ENCODE measurements at places on chromosomes 12 and 14.
A peak's percentile ranks its signal among the peaks of the same experiment; 100 is the strongest.

DNA sequence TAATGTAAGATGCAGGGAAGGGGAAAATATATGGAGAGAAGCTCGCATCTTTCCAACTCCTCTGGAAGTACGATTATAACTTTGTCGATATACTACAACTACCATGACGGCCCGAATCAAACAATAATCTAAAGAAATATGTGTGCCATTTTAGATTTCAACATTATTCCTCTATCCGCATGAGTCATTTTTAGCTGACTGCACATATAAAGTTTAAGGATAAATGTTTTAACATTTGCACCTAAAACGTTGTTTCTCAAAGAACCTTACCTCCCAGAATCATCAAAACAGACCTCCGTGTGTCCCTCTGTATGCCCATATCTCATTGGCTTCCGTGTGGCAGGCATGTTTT is 482 bp downstream of the WDHD1 start:
- no peak for DNase-seq

- DNase-seq: no peak
These were observed 12.7 kb downstream of the PPP1R36 start for GRCh38 chr14:64562436-64562835.

DNA sequence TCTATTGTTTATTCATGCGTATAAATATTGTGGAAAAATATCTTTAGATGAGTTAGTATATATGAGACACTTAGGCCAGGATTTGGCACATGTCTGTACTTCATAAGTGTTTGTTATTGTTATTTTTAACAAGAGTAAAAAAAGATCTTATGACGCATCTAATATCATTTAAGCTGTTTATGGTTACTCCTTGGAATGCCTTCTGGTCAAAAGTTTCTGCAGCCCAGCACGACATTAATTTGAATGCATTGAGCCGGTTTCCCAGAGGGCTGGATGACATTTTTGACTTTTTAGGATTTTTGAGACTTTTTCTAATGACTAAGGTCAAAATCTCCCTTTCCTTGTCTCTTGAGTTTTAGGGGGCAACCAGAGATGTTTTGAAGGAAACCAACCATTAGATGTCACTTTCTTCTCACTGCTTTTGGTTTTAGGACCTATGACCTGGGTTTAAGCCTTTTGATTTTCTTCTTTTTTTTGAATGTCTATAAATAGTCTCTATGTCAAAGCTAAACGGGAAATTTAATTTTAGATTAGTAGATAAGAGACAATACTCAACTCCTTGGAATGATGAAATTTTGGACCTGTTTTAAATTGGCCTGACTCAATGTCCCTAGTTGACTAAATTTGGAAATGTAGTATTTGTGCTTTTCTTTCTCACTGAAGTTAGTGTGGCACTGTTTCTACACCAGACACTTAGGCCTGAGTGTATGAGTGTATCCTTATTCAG is 215.5 kb downstream of the AEBP2 start:
- DNase-seq: peak; percentile 18

- DNase-seq: no peak
These were observed 366.0 kb upstream of the USP15 start for GRCh38 chr12:61894168-61894567.

DNA sequence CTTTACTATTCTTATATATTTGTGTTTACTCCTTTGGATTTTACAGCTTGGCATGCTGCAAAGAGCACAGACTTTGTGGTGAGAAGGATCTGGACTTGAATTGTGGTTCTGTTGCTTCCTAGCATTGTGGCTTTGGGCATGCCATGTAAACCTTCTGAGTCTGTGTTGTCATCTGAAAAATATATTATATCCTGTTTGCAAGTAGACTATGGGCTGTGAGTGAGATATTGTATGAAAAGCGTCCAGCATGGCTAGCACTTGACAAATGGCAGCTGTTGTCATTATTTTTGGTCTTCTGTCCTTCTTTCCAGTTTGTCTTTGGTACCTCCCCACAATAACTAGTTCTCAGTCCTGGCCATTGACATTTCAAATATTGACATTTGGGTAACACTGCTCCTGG is 61.8 kb upstream of the DACT1 start:
- no peak for DNase-seq

- no peak for DNase-seq
These were observed 572 bp upstream of the ACSS3 start for GRCh38 chr12:81077329-81077685.

GRCh38 chr12:67515679-67516340 is 132.7 kb upstream of the DYRK2 start:
- DNase-seq: no peak

- DNase-seq: no peak
These were observed 442.5 kb upstream of the PDE3A start for GRCh38 chr12:19925841-19926240.

DNA sequence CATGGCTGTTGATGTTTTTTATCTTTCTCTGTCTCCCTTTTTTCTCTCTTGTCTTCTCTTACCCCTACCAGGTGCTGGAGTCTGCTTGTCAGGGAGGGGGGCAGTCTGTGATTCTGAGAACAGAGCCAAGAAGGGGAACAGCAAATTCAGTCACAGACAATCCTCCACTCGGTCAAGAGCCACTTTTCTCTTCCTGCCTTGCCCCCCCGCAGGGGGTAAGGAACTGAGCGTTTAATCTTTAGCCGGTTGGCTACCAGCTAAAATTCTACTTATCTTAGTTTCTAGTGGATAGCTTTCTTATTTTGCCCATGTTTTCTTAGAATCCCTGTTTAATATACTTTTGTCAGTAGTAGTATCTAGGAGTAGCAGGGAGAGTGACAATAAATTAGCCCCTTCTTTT is 1.9 kb downstream of the RIMKLB start:
- no peak for DNase-seq

DNA sequence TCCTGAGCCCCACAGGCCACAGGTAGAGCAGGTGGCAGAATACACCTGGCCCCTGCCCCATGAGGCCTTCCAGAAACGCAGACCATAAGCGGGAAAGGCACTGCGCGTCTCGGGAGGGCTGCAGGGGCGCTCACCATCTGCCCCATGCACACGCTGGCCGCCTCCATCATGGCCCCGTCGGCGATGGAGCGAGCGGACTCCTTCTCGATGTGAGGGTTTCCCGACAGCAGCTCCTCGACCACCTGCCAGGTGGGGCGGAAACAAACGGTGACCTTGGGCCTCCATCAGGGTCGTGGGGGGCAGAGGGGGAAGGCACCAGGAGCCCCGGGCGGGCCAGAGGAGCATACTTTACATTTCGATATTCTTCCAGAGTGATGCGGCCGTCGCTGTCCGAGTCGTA is 52.8 kb downstream of the TESC start:
- DNase-seq: no peak

GRCh38 chr12:113955109-113955970 is 10.8 kb downstream of the RBM19 start:
- DNase-seq: peak; percentile 5

GRCh38 chr12:5997260-5997659 is 52.2 kb upstream of the ANO2 start:
- DNase-seq: no peak

DNA sequence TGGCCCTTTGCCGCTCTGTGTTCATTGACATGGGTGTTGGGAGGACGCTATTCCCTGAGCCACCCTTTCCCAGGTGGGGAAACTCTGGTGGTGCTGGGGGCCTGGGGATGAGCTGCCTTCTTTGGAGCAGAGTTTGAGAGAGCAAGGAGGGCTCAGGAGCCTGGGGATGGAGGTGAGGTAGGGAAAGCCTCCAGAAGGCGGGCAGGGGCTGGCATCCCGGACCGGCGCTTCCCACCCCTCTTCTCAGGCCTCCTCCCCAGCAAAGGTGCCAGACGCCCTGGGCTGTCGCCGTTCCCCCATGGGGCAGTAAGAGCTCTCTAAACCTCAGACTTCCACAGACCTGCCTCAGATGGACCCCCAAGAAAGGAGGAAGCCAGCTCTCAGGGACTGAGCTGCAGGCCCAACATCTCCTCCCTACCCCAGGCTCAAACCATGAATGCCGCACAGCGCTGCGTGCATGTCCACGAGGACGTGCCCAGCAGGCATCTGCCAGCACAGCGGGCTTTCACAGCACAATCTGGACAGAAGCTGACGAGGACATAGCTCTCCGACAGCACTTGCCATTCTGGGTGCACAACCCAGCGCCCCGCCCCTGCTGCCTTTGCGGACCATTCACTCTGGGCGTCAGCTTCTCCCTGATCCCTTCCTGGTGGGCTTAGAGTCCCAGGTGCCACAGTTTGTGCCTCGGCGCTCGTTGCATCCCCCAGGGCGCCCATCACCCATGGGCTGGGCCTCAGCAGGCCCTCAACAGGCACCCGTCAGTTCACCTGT is 14.9 kb upstream of the TTC7B start:
- no peak for DNase-seq

DNA sequence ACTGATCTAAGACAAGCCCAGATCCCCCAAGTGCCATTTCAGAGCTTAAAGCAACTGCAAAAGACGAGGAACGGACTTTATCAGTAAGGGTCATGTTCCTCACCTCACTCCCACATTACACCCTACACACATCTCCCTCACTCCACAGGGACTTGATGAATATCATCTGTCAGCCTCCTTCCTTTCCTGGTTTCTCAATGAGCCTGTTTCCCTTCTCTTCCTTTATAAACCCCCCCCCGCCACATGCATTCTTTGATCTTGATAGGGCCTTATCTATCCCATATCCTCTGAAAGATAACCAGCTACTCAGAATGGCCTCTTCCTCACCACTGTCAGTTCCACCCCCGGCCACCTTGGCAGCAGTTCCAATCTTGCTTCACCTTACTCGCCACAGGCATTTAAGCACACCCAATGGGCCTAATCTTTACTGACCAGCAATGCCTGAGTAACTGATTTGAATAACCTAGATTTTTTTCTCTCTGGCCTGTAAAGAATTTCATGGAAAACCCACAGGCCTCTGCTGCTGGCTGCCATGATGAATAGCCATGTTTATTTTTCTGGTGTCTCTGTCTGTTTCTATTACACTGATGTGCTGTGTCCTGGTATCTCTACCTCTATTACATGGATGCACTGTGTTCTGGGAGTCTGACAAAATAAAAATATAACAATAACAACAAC is 138.7 kb downstream of the PHLDA1 start:
- peak; percentile 100 for DNase-seq

- DNase-seq: no peak
These were observed 247.5 kb upstream of the NOVA1 start for GRCh38 chr14:26845151-26845818.

All from amniotic epithelial cell (primary cell).